Stimulated activated CD4-positive, alpha-beta T cell treated with anti-CD3 and anti-CD28 coated beads, Interleukin-2, amount 100 ng/mL, for 48 hours (primary cell): ENCODE measurements at places on chromosomes 11 and 22.

- DNase-seq, result no peak
Measured at GRCh38 chr11:122709039-122709760, 53.7 kb downstream of the UBASH3B start.

DNA sequence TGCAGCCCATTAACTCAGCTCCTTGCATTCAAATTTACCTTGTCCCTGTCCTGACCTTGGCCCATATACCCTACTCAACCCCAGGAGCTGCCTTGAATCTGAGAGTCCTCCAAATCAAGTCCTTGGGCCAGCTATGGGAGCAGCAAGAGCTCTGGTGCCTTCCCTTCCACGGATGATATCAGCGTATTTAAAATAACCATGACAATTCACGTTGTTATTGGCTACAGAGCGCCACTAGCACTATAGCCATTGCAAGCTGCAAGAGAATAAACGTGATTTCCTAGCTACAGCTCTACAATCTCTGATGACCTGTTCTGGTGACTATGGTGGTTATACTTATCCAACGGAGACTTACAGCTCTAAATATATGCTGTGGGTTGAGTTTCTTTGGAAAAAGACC is 357.8 kb downstream of the LARGE1 start:
- no peak for DNase-seq

- no peak for DNase-seq
Measured at GRCh38 chr11:893008-893654, 17.5 kb downstream of the CHID1 start.

DNA sequence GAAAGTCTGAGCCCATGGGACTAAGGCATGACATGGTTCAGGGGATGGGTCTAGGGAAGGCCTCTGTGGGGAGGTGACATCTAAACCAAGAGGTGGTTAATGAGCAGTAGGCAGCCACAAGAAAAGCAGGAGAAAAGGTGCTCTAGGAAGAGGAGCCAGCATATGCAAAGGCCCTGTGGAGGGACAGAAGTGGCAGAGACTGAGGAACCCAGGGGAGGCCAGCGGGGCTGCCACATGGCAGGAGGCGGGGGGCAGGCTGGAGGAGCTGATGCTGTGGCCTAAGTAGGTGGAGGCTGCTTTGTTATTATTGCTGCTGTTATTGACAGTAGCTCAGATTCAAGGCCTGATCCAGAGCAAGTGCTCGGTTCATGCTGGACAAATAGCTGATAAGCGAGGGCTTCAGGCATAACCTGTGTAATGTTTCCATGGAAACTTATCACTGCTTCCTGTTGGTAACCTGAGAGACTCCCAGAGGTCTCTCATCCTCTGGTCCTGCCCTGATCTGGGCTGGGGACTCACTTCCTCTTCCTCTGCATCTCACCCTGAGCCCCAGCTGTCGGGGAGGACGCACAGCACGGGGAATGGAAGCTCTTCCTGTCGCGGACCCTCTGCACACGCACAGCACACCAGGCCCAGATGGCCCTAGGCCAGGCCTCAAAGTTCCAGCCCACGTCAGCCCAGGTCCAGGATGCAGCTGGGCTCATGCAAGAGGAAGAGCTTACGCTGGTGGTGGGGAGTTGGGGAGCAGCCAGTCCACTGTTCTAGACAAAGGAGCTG is 75.2 kb upstream of the TP53I11 start:
- DNase-seq, result no peak

- no peak for DNase-seq
Measured at GRCh38 chr11:15568440-15568839, 453.7 kb downstream of the INSC start.

- no peak for DNase-seq
Measured at GRCh38 chr11:30089921-30090320, 73.1 kb upstream of the KCNA4 start.

DNA sequence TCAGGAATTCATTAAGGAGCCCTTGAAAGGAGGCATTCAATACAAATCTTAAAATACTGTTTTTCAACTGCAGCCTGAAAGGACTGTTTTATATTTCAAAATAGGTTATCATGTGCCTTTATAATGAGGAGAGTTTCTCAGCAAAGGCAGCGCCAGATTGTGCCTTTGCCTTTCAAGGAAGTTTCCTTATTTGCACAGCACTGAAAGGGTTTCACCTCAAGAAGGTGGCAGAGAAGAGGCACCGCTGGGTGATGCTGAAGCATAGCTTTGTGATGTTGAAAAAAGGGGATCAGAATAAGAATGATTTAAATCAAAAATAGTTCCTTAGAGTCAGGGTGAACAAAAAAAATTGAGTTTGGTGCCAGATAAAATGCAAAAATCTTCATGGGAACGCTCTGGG is 601.0 kb upstream of the KIRREL3 start:
- DNase-seq, result no peak

- no peak for DNase-seq
Measured at GRCh38 chr22:41030891-41031290, 61.5 kb upstream of the EP300 start.

DNA sequence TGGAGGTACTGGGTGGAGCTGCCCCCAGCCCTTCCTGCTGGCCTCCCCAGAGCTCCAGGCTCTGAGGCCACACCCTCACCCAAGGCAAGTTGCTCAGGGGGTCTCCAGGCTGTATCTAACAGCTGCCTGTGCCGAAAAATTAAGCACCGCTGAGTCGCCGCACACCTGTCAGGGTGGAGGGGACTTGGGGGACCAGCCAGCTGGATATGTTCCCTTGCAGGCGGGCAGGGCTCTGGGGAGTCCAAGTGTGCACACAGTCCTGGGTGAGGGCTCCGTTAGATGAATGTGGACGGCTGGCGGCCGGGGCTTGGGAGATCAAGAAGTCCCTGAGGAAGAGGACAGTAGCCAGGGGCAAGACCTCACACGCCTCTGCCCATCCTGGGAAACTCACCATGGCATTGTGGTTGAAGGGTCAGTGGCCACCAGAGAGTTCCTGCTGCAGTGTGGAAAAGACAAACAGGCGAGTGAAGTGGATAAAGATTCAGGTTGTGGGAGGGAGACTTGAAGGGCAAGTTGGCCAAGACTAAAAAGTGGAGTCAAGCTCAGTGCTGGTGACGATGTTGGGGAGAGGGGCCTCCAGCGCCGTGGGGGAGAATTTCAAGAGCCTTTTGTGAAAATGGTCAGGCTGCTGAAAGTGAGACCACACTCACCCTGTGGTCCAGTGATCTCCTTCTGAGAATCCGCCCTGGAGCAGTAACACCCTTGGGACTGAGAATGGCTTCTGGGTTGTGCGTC is 69.6 kb downstream of the CDKN1C start:
- no peak for DNase-seq

DNA sequence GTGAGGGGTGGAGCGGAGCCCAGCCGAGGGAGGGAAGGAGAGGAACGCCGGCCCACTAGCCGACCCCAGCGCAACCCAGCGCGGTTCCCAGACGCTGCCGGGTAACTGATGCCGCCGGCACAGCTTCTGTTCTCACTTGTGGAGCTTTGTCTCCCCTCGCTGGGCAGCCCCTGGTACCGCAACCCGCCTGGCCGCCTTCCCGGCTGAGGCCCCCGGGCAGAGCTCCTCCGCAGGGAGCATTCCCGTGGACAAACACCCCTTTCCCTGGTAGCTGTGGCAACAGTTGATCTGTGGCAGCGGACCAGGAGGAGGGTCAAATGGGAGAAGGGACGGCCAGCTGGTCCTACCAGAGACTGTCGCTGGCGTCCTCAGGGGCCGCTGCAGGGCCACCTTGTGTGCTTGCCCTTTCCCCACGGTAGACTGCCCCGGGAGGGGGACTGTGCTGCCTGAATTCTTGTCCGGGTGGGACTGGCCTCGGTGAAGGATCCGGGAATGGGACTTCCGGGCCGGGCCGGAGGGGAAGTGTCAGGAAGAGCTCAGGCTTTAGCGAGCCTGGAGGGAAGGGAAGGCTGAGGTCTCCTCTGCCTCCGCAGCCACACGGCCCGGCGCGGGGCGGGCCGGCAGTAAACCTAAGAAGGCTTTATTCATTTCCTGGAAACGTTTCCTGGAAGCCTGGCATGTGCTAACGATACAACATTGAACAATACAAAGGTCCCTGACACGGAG is 468.0 kb downstream of the OPCML start:
- DNase-seq, result no peak

DNA sequence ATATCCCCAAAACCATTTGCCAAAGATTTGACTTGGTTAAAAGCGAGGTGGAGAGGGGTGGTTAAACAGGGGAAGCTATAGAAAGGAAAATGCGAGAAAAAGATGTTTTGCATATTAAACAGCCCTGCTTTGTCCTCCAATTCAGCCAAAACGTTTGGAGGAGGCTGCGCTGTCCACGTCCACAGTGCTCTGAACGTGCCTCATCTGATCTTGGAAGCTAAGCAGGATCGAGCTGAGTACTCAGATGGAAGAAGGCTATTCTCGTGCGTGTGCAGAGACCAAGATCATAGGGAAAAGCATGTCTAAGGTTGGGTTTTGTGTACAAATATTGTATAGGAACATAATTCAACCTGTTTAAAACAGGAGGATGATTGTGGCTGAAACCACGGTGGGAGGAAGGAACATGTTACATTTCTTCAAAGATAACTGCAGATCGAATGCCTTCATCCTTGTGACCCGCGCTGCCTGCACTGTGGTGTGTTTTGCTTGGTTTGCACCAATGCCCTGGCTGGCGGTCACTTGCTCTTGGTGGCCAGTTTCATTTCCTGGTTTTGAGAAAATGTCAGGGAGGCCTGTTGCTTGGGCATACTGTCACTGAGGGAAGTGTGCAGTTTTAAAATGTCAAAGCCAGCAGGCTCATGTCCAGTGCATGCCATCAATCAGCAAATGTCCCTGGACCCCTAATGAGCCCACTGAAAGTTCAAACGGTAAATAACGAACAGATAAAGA is 40.4 kb downstream of the FLI1 start:
- DNase-seq, result no peak

DNA sequence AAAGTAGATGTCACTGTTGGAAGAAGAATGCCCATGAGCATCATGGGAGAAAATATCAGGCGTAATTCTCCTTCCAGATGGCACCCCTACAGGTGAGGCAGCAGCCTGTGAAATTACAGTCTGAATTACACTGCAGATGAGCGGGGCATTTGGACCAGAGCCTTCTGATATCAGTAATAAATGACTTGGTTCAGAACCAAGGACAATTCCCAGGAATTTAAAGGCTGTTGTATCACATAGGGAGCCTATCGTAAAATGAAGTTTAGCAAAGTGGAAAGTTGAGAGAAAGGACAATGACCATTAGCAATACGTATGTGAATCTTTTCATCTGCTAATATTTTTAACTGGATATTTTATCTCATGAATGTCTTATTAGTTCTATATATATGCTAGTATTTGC is 61.3 kb downstream of the PRMT3 start:
- no peak for DNase-seq

- DNase-seq, result peak; percentile 32
Measured at GRCh38 chr22:30606455-30607299, at the start of gene TCN2. Gene TCN2, plus strand, starts transcription at chr22:30607174. Its CDS starts 158 bp downstream, at chr22:30607332.

- DNase-seq, result no peak
Measured at GRCh38 chr11:59368238-59369022, 9.7 kb downstream of the OR5AN1 start.

GRCh38 chr22:45608763-45609180 is 62.9 kb upstream of the ATXN10 start:
- no peak for DNase-seq

- DNase-seq, result no peak
Measured at GRCh38 chr11:94639901-94640721, 72.9 kb downstream of the PIWIL4 start.

DNA sequence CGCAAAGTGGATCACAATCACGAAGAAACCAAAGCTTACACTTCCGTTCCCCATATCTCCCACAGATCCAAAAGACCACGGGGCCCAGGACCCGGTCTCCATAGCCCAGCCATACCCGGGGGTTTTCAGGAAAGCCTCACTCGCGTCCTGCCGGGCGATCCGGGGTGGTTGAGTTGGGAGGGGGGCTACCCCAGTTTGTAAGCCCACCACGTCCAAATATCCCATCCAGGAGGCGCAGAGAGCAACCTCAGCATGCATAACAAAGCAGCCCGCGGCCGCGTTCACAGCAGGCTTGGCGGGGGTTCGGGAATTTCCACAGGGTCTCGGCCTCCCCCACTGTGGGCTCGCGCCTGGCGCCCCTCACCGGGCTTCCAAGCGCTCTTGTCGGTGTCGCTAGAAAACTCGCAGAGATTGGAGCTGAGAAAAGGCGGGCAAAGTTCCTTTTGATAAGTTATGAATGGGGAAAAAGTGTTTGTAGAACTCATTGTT is 9.5 kb downstream of the SDF2L1 start:
- DNase-seq, result no peak

DNA sequence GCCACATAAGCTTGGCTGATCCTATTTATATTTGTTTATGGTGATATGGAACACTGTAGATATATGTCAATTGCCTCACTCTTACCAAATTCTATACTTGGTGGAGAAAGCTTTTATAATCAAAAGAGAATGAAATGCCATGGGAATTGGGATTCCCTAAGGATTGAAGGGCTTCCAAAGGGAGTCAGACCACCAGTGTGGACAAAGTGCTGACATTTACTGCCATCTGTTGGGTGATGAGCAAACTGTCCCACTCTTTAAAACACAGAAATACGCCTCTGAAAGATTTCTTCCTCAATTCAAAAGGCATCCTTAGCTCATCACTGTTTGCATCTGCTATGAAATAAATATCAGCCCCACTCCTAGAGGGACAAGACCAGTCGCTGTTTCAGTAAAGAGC is 7.1 kb downstream of the SLC1A2 start:
- no peak for DNase-seq

- no peak for DNase-seq
Measured at GRCh38 chr11:129817534-129818051, 1.9 kb downstream of the TMEM45B start.

- DNase-seq, result no peak
Measured at GRCh38 chr22:34015642-34016041, 95.4 kb upstream of the LARGE1 start.

GRCh38 chr22:29041408-29041807 is 20.2 kb downstream of the C22orf31 start:
- DNase-seq, result no peak

- DNase-seq, result no peak
Measured at GRCh38 chr11:70876685-70877084, 375.7 kb downstream of the SHANK2 start.

DNA sequence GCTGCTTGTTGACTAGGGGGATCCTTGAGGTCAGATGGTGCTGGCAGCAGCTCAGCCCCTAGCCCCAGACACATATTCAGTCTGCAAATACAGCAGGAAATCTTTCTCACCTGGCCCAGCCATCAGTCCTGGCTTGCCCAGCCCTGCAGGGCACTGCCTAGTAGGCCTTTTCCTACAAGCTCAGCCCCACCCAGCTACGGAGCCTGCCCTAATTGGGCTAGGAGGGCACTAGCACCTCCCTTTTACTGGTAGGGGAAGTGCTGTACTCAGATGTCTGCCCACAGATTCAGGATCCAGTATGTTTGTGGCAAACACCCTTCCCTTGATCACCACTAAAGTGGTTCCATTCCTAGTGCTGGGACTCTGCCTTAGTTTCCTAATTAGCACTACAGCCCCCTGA is 257.1 kb upstream of the CADM1 start:
- no peak for DNase-seq

DNA sequence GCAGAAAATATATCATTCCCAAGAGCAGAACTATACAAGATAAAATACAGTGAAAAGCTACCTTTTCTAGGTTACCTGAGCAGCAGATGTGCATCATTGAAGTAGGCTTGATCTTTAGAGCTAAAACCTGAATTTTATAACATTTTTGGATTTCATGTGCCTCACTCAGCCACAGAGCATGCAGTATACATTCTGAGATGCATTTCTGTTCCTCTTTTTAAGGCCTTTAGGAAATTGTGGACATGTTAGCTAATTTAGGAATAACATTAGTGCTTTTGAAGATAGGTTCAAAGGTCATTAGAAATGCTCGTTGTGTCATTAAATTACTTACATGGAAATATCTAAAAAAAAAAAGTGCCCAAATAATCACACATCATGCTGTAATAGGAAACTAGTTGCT is 230.6 kb upstream of the PDGFD start:
- no peak for DNase-seq
